ENCODE measurements at places on chromosomes 1 and 21.

DNA sequence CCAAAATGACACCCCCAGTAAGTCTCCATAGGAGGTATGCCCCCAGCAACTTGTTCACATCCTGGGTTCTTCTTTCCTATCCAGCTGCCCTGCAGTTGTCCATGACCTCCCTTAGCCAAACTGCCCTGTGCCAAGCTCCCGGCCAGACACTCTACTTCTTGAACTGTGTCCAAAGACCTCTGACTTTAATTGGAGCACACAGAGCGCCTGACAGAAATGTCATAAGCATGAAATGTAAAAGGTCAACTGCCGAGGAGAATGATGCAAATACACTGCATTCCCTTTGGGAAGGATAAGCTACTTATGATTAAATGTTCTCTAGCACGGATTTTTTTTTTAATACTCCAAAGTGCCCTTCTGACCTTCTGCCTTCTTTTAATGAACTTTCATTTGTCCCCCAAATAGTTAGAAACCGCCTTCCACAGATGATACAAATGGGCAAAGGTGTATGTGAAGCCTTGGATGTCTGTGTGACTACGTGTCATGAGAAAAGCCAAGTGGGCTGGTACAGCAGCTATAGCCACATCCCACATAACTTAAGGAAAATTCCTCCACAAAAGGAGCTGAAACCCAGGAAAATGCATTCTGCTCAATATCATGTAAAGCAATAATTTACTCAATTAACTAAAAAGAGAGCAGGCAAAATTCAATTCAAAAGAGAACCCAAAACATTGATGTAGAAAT lies 26.8 kb downstream of the PALMD start:
- no peak for DNase-seq

DNA sequence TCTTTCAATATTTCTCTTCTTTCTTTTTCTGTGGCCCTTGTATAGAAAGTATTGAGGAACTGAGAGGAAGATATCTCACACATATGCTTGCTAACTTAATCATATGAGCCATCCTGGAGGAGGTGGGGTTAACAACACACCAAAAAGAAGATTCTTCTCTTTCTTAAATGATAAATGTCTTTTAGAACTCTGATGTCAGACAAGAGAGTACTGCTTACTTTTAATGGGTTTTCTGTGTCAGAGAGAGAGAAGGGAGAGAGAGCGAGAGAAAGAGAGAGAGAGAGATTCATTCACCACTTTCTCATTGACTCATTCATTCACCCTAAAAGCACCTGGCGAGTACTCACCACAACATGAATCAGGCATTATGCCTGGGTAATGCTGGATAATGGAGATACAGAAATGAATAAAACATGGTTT lies 250.3 kb upstream of the SGIP1 start:
- DNase-seq, result no peak

GRCh38 chr1:213242883-213243282 lies 191.8 kb downstream of the RPS6KC1 start:
- no peak for DNase-seq

GRCh38 chr1:113519556-113519955 lies 129.2 kb downstream of the MAGI3 start:
- no peak for DNase-seq

DNA sequence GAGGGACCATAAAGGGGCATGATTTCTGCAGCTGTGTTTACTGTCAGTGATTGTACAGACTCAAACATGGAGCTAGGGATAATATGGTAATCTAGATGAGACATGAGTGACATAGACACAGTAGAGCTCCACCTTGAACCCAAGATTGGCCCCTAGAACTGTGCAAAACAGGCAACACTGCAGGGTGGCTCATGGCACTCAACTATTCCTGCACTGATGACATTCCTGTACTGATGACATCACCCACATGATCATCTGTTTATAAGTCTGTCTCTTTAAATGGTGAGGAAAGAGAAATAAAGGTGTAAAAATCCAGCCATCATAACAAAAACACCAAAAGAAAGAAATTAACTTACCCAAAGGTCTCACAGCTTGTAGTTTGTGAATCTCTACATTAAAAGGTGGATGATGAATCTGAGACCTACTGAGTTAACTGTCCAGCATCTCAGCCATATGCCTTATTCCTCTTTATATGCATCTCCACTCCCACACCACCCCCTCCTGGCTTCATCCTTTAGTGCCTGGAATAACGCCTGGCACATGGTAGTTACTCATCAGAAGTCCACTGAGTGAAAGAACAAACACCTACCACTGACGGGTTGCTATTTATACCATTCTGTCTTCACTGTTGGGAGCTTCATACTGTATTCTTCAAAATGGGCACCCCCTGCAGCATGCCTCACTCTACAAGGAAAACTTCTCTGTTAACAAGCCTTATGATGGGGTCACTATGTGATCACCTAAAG lies at the start of gene LRRC53:
TSS of gene LRRC53 (minus strand) at position 442 of the 746 bp plus-strand sequence. CDS start 29,262 bp downstream, outside the sequence.
- DNase-seq, result no peak

All from T follicular helper cell (primary cell).